ENCODE measurements at places on chromosomes 12 and 14. TPM values are rescaled to one million over a fixed set of nuclear protein-coding genes. Genes with fewer than 3 reads are reported as not detected.

Gene TAS2R50
- polyA plus RNA-seq = not detected

Gene DEGS2
- 1.9 TPM for polyA plus RNA-seq

Gene FAM90A1
- polyA plus RNA-seq = 0.84 TPM

Gene RND1
- polyA plus RNA-seq = 4.2 TPM

Gene ADAM21
- polyA plus RNA-seq = 0.05 TPM

All from pancreas (tissue), 10 donors.